ENCODE measurements at places on chromosomes 11 and 22. TPM values are rescaled to one million over a fixed set of nuclear protein-coding genes. Genes with fewer than 3 reads are reported as not detected.

GRCh38 chr11:64285885-64286800 lies 495 bp downstream of the GPR137 start:
- DNase-seq: no peak

- peak; percentile 68 for DNase-seq
Measured at GRCh38 chr11:848380-848931, 5.8 kb downstream of the TSPAN4 start.

DNA sequence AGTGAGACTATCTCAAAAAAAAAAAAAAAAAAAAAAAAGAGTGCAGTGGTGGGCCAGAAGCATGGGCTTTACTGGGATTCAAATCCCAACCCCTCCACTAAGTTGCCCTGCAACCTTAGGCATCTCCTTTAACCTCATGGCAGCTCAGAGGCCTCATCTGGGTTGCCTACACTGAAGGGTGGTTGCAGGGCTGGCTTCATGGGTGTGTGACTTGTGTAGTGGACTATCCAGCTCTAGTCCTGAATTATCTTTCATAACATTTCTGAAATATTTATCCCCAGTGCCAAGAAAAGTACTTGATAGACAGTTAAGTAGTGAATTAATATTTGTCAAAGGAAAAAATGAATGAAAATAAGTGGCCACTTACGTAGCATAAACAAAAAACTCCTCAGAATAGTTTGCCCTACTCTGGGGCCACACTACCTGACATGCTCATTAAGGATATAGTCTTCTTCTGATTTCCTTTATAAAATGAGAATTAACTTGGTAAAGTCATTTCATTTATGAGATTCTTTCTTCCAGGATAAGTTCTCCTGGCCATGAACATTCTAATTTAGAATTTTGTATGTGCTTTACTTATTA lies 116.0 kb upstream of the SYT13 start:
- no peak for DNase-seq

The EFCAB6 gene
- 0.46 TPM for total RNA-seq

The MIOX gene
- 0.15 TPM for total RNA-seq
